ENCODE measurements at places on chromosomes 4 and X.
A peak's percentile ranks its signal among the peaks of the same experiment; 100 is the strongest.

DNA sequence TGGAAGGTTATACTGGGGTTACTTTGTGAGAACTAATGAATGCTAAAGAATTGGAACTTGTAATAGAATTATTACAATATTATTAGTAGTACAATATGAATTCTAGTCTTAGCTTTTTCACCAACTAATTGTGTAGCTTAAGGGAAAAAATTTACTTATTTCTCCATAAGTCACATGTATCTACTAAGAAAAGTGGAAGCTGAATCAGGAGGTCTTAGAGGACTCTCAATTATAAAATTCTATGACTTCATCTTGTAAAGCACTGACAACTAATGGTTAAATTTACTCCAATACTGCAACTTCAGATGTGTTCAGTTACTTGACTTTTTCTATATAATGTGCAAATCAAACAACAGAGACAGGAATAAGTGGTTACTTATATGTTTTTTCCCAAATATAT is 899 bp upstream of the TMPRSS11D start:
- DNase-seq, result no peak

DNA sequence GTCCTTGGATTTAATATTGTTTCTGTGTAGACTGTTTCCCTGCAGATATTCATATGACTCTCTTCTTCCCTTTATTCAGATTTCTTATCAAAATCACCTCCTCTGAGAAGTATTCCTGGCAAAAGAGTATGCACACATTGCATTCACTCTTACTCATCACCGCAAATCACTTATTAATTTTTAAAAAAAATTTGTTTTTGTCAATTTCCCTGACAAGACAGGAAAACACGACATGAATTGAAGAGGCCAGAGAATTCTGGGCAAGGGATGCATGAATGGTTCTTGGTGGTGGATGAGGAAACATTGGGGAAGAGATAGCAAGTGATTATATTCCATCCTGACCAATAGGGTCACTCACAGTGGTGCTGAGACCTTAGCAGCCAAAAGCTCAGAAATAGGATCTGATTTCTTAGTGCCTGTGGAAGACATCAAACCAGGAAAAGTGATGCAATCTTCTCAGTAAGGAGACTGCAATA is 522.5 kb upstream of the AGA start:
- no peak for DNase-seq

GRCh38 chrX:3527166-3527565 is 180.7 kb upstream of the MXRA5 start:
- DNase-seq, result no peak

- no peak for DNase-seq
These were observed 78.8 kb downstream of the TMEM164 start for GRCh38 chrX:110081740-110082139.

- DNase-seq, result no peak
These were observed 188.1 kb upstream of the FAM241A start for GRCh38 chr4:111957116-111957515.

DNA sequence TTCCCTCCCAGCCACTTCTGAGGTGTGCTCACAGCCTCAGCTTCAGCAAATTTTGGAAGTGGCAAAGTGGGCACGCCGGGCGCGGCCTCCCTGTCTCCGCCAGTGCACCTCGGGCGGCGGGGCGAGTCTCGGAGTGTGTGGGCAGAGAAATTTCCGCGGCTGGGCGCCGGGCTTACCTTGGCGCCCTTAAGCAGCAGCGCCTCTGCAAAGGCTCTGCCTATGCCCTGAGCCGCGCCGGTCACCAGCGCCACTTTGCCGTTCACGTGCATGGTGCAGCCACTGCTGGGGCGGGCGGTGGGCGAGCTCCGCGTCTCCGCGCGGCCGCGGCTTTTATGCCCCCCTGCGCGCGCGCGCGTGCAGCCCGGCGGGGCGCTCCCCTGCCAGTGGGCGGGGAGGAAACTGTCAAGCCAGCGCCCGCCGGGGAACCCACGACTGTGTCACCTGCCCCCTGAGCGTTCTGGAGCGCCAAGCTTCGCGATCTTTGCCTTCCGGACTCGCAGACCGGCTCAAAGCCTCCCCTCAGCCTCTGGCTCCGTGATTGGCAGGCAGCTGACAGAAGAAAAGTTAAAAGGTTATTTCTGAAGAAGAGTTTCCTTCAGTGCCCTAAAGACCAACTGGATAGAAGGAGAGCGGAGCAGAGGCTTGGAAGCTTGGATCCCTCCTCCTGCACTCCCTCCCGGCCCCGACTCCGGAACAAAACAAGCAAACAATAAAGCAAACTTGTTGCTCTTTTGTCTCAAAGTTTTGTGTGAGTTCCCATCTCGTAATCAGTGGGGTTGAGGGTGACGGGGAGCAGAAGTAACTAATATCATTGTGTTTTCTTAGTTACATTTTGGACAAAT is at the start of gene HPGD:
HPGD (minus strand) TSS at position 306 of the 842 bp plus-strand sequence; CDS start at position 269, 37 bp downstream.
- DNase-seq, result no peak

DNA sequence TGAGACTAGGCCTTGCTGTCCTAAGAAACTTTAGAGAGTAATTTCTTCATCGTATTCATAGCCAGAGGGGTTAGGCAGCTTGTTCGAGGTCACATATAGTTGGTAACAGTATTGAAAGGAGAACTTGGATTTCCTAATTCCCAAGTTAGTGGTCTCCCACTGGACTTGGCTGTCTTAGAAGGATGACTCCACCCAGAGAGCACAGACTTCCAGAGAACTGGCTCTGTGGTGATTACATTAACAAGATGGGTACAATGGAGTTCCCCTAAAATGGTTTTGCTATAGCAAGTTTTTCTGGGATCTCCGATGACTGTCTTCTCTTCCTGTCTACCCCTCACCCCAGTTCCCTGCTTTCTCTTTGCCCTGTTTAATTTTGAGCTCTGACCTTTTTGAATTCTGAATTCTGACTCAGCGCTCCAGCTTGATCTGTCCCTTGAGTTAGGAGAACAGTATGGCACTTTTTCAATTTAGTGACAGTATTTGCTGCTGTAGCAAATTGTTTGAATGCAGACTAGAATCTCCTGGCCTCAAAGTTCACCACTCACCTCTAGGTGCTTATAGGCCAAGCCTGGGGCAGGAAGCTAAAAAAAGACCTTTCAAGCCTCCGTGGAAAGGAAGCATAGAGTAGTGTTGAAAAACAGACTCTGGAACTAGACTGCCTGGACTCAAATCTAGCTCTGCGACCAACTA is 6.9 kb downstream of the MSN start:
- no peak for DNase-seq

- DNase-seq, result no peak
These were observed 64.4 kb downstream of the CXCL13 start for GRCh38 chr4:77669946-77670590.

DNA sequence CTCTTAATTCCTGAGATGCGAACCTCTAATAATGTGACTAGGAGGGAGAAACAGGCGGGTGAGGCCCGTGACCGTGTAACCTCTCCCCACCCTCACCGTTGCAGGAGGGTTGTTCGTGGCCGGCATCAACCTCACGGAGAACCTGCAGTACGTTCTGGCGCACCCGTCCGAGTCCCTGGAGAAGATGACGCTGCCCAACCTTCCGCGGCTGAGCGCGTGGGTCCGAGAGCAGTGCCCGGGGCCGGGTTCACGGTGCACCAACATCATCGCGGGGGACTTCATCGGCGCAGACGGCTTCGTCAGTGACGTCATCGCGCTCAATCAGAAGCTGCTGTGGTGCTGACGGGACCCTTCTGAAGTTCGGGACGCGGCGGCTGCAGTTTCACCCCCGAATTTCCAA is 17.8 kb downstream of the PLCXD1 start:
- DNase-seq, result no peak

GRCh38 chr4:6470502-6471306 is 1.7 kb downstream of the PPP2R2C start:
- no peak for DNase-seq

DNA sequence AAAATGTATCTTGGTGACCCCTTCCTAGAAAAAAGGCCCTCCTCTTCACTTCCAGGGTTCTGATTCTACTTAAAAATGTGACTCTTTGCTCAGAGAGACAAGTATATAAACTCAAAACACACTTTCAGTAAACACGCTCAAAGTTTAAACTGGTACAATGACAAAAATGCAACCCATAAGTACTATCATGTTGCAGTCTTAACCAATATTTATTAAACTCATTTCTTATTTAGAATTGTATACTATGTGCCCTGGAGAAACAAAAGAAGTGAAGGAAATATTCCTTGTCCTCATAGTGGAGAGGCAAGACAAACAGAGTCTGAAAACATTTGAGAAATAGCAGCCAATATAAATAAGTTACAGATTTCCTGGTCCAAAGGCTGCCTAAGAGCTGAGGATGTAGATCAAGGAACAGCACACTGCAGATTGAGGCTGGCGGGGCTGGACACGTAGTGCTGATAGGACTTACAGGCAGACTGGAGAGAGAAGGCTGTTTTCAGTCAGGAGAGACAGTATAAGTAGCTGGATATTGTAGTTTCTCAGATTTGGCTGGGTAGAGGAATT is 39.1 kb upstream of the ANXA3 start:
- no peak for DNase-seq

GRCh38 chr4:148831945-148832344 is 389.7 kb upstream of the NR3C2 start:
- DNase-seq, result no peak

- DNase-seq, result no peak
These were observed 40.5 kb upstream of the BMP3 start for GRCh38 chr4:80989921-80990544.

GRCh38 chr4:26822546-26822945 is 38.1 kb upstream of the STIM2 start:
- DNase-seq, result no peak

DNA sequence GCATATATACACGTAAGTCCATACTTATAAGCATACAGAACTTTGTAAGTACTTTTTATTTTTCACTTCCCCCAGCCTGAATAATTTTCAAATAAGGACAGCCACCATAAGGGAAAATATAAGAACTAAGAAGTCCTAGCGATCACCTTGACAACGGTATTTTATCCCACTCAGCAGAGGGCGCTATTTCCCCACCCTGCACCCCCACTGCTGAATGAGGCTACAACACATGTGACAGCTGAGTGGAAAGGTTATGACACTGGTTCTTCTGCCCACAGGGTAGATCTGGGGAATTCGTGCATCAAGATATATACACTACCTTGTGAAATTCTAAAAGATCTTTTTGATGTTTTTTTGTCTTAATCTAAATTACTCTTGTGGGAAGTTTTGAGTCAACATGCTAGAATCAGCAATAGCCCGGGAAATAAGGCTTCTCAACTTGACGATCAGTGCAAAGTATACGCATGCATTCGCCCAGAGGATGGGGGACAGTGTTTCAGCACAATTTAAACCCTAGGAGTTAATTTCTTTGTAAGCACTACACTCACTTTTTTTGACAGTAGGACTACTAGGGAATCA is 151.5 kb downstream of the CORIN start:
- peak; percentile 18 for DNase-seq

GRCh38 chr4:70945452-70946055 is 43.4 kb downstream of the MOB1B start:
- no peak for DNase-seq

- no peak for DNase-seq
These were observed 66.1 kb downstream of the PTTG2 start for GRCh38 chr4:38026158-38026740.

DNA sequence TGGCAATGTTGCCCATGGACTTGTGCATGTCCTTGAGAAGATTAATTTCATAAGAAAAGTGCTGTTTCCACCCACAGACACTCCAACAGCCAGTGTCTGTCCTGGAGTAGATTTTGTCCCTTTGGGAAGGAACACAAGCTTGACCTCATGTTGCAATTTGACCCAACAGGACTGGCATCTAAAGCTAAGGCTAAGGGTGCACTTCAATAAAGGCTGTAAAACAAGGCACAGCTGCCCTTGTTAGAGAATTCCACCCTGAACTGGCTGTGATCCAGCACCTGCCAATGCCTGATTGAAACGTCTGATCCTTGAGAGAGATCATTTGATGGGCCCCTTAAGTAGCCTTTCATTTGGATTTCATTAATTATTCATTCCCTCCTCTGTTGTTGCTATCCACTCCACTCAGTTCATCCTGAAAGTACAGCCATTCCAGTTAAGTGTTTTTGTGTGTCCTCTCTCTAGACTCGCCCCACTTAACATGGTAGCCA is 56.2 kb downstream of the CD99L2 start:
- no peak for DNase-seq

GRCh38 chr4:119231491-119231890 is 19.0 kb downstream of the USP53 start:
- no peak for DNase-seq

GRCh38 chrX:86421771-86422170 is 273.5 kb downstream of the DACH2 start:
- no peak for DNase-seq

GRCh38 chr4:100805538-100805937 is 287.7 kb upstream of the EMCN start:
- DNase-seq, result no peak

DNA sequence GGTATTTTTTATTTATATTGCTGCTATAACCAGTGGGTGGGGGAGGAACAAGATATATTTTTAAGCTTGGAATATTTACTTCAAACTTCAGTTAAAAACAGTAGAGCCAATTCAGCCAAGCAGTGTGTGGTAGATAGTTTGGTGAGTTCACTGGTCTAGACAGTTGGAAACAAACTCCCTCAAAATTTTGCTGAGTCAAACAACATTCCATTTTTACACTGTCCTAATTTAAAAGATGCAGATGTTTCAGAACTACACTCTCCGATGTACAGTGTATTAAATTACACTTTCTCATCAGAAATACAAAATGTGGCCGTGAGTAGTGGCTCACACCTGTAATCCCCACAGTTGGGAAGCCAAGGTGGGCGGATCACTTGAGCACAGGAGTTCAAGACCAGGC is 23.3 kb downstream of the PRKX start:
- DNase-seq, result no peak

DNA sequence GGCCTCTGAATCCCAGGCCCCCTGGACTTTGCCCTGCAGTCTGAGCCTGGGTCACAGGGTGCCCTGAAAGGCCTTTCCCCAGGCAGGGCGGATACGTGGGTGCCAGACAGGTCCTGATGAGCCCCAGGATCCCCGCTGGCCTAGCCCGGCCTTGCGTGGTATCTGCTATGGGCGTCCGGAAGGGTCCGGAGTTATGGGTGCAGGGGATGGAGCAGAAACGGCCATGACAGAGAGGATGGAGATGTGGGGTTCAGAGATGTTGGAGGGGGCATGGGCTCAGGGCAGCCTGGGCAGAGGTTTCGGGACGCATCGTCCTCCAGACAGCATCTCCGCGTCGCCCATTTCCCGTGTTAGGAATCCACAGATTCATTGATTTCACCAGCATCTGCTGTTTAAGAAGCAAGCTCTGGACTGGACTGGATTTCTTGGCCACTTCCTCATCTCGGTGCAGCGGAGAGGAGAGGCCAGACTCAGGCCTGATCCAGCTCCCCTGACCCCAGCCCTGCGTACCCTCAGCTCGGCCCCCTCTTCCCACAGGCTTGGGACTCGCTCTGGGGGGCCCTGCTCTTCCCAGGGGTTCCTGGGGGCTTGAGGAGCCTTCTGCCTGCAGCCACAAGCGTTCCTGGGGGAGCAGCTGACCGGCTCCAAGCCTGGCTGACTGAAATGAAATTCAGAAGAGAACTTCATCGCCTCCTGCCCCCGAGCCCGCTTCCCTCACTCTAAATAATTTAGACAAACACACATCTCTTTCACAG is 86.9 kb upstream of the ADRA2C start:
- DNase-seq, result no peak

DNA sequence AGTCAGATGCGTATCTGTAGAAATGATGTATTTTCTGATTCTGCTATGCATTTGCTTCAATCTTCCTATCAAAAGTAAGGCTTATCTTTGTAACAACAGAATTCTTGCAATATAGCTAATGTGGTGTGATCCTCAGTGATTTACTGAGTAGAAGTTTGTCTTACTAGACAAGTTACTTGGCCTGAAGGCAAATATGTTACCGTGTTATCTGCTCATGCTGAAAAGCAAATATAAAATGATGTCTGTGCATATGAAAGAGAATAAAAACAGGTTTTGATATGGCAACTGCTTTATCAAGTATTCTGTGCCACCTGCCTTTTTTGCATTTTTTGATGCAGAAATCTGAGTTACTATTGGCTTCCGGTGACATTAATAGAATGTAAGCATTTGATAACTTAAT is 92.6 kb downstream of the TIGD2 start:
- no peak for DNase-seq

All from stimulated activated CD4-positive, alpha-beta T cell treated with anti-CD3 and anti-CD28 coated beads, TNF-alpha, amount 100 ng/mL, for 1 hour (primary cell).